B cell (primary cell): ENCODE measurements at places on chromosomes 5 and 9. TPM values are rescaled to one million over a fixed set of nuclear protein-coding genes. Genes with fewer than 3 reads are reported as not detected.
A peak's percentile ranks its signal among the peaks of the same experiment; 100 is the strongest.

- DNase-seq = no peak
These were observed 2.8 kb downstream of the DCANP1 start for GRCh38 chr5:135444360-135444759.

DNA sequence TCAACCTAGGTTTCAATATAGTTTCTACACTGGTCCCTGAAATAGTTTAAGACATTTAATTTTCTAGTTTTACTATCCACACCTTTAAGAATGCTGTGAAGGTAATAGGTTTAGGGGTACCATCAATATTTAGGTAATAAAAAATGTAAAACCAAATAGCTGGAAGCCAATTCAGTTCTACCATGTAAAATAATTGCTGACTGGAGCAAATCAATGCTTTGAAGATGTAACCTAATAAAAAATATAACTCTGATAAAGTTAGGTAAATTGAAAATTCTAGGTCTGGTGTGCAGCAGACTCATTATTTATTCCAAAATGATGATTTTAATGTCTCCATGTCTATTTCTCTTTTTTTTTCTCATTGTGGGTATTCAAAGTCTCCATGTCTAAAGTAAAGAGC, 21.8 kb downstream of the CDH6 start:
- no peak for DNase-seq

GRCh38 chr9:131963072-131964030, 116.3 kb downstream of the MED27 start:
- DNase-seq = no peak

- DNase-seq = no peak
These were observed 9.3 kb downstream of the ENTREP1 start for GRCh38 chr9:69334317-69334716.

DNA sequence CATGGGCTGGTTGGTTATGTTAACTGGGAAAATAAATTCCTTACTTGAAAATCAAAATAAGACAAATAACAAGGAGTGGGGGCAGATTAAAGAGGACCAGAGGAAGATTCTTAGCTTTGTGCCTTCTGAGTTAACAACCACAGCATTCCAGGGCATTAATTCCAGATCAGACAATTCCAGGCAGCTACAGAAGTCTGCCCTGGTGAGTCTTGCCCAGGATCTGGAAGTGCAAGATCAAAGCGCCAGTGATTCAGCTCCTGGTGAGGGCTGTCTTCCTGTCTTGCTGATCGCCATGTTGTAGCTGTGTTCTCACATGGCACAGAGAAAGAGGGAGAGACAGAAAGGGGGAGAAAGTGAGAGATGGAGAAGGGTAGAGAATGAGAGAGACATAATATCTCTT, 65.6 kb downstream of the ANXA2R start:
- DNase-seq = no peak

DNA sequence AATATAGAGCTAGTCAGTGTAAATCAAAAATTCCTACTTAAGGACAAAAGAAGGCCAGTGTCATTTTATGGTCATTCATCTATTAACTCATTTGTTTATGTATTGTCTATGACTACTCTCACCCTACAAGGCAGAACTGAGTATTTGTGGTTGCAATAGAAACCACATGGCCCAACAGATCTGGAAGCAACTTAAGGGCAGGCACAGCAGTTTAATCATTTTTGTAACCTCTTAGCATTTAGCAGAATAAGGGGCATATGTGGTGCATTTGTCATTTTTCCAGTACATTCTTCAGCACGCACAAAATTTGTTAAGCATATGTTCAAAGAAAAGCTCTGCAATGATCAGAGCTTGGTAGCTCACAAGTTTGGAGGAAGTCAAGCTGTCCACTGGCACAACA, 1.1 kb downstream of the FKBP15 start:
- DNase-seq = peak; percentile 53

DNA sequence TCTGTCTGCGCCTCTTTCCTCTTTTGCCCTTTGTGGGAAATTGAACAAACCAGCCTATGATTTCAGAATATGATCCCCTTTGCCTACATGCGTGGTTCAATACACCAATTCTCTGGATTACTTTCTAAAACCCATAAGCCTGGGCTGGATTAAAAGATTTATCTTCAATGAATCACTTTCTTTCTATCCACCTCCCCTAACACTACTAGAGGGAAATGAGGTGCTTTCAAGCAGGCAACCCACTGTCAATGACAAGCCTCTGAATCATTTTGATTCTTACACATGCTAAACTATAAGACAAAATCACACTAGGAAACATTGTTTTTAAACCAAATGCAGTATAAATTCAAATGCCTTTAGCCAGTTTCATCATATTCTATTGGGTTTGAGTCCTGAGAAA, 257.5 kb downstream of the AGTPBP1 start:
- DNase-seq = no peak

GRCh38 chr5:141330299-141331080, at the start of gene PCDHGA1:
Gene PCDHGA1, plus strand, starts transcription at chr5:141330514.
- peak; percentile 27 for DNase-seq

GRCh38 chr9:70948744-70949143, 172.7 kb downstream of the TRPM3 start:
- no peak for DNase-seq

- peak; percentile 28 for DNase-seq
These were observed 688 bp downstream of the SNX24 start for GRCh38 chr5:122846051-122846550.

DNA sequence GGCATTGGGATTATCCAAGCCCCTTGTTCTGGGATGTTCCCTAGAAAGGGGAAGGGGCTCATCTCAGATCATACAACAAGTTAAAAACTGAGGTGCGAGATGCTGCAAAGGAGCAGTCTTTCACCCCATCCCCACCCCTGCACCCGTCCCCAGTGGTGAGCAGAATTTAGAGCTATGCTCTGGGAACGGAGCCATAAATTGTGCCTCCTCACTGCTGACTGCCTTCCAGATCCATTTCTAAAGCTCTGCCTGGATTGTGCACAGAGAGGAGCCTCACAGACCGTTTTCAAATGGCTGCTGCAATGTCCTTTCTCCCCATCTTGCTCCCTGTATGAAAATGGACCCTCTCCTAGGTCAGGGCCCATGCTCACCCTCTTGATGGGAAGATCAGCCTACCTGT, 8.3 kb downstream of the SLC25A48 start:
- no peak for DNase-seq

GRCh38 chr9:114235033-114235661, 79.8 kb downstream of the COL27A1 start:
- DNase-seq = no peak

- DNase-seq = no peak
These were observed 63.4 kb upstream of the LRRTM2 start for GRCh38 chr5:138938526-138938925.

DNA sequence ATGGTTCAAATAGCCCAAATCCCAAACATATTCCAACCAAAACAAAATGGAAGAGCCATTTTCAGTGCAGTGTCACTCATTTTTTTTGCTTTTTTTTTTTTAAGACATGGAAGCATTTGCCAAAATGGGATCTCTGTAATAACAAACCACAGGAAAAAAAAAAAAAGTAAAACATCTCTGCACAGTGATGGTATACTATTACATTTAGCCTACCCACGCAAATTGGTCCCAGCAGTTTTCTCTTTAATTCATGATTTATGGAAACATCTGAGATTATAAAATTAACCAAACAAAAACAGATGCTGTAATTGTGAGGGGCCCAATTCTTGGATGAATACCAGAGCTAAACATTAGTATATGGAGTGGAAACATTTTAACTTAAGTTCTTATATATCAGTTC, 566.6 kb downstream of the ZNF608 start:
- DNase-seq = no peak

GRCh38 chr9:118618849-118619248, 750.4 kb downstream of the BRINP1 start:
- no peak for DNase-seq

DNA sequence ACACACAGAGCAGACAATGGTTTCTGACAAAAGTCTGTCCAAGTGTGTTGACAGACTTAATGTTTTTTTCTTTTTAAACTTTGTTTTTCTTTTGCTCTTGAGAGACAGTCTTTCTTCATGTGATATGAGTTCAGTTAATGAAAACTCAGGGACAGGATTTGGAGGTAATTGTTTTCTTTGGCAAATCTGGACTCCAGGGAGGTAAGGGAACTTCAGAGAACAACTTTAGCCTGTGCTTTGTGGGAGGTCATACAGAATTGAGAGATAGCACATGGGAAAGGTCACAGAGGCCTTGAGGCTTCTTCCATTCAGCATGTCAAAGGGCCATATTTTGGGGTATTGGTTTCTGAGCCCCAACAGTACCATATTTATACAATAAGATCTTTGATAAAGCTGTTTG, 9.3 kb downstream of the C9orf153 start:
- no peak for DNase-seq

GRCh38 chr9:99171225-99172123, 50.3 kb downstream of the ALG2 start:
- no peak for DNase-seq

The ERAP2 gene
- total RNA-seq = 74.2 and 76.5 TPM in 2 replicates

The GPX3 gene
- total RNA-seq = 0.78 TPM in 1 of 2 replicates, not detected in the other

The FOXD4L5 gene
- 0.79 and 1.0 TPM in 2 replicates for total RNA-seq

The PRDM12 gene
- total RNA-seq = not detected in 2 replicates

The SMIM32 gene
- not detected in 2 replicates for total RNA-seq

The RNF38 gene
- 73.3 and 81.6 TPM in 2 replicates for total RNA-seq
